ENCODE measurements at places on chromosomes 2 and 18.
A peak's percentile ranks its signal among the peaks of the same experiment; 100 is the strongest.

GRCh38 chr2:240132651-240132980, 3.5 kb downstream of the COPS9 start:
- no peak for DNase-seq

DNA sequence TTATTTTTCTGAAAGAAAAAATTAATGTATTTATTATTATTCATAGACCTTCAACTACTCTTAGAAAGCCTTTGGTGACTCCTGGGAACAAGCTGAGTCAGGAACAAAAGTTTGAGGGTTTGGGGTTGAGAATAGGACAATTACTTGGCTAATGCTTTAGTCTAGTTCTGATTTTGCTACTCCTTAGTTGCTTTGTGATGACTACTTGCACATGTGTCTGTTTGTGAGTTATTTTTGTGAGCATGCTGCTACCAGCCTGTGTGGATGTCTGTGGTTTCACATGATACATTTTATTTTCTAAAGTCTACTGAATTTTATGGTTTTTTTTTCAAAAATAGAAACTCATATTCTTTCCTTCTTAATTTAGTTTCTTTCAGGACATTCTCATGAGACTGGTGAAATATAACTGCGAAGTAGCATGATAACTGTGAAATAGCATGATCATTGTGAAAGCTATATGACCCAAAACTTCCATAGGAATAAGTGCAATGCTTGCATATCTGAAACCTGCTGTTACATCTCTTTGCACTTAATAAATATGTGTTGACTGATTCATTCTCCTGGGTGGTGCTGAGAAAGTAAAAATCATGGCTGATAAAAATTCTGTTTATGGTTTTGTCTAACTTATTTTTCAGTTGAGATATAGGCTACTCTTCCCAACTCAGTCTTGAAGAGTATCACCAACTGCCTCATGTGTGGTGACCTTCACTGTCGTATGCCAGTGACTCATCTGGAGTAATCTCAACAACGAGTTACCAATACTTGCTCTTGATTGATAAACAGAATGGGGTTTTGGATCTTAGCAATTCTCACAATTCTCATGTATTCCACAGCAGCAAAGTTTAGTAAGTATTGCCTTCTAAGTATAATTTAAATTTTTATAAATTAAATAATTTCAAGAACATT, 17.9 kb upstream of the IL18R1 start:
- DNase-seq, result no peak

DNA sequence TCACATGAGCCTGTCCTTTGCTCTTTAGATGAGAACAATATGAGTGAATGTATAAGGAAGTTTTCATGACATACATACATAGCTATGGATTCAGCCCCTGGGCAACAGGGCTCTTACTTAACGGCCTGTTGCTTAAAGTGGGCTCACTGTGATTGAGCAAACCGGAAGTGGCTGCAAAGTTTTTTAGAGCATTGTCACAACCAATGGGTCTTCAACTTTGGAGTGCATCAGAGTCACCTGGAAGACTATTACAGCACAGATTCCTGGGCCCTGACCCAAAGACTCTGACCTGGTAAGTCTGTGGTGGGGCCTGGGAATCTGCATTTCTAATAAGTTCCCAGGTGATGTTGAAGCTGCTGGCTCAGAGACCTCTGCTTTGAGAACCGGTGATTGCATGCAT, 106.3 kb upstream of the SEC11C start:
- DNase-seq, result no peak

GRCh38 chr2:213766465-213766901, 482.2 kb downstream of the SPAG16 start:
- DNase-seq, result no peak

- DNase-seq, result no peak
Measured at GRCh38 chr2:68423966-68424650, 43.0 kb downstream of the FBXO48 start.

GRCh38 chr2:160392201-160392600, 101.4 kb downstream of the RBMS1 start:
- DNase-seq, result no peak

DNA sequence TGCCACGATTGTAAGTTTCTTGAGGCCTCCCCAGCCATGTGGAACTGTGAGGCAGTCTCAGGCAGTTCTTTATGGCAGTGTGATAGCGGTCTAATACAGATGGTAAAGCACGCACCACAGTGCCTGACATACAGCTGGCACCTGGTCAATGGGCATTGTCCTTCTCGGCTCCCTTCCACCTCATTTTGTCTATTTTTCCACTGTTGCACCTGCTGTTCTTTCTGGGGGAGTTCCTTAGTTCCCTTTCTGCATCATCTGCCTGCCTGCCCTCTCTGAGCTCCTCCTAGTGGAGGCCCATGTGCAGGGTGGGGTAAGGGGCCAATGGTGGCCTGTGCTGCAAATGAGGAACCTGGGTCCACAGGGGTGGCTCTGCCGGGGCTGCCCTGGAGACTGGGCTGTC, 157.6 kb downstream of the LPIN1 start:
- DNase-seq, result no peak

- no peak for DNase-seq
Measured at GRCh38 chr2:8720741-8721140, 38.9 kb downstream of the ID2 start.

- DNase-seq, result no peak
Measured at GRCh38 chr2:174002679-174003078, 37.5 kb upstream of the SP3 start.

DNA sequence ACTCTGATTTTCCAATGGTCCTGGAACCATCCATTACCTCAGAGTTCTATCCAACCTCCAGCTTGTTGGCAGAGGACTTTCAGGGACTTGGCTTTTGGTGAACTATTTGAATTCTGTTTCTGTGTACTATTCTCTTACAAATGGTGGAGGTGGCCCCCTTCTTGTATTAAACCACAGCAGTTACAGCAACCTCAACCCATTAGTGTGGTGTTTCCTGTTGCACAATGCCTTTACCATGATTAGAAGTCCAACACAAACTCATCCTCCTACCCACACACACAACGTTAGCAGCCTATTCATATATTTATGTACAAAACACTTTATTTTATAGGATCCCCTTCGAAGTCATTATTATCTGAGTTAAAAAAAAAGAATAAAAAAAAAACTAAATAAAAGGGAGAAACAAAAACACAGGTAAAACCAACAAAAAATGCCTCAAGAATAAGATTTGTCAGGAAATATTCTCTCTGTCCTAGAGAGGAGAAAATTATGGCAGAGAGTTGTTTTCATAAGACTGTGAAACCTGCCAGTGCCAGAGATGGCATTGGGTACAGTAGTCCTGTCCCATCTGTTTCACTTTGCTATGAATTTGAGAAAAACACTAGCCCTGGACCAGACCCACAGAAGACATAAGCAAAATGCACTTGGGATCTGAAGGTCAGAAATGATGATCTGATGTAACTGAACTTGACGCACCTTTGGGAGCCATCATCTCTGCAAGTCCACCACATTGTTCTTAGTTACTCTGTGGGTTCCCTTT, 1896.0 kb upstream of the PIK3C3 start:
- no peak for DNase-seq

GRCh38 chr2:11692966-11693521, 23.0 kb upstream of the NTSR2 start:
- peak; percentile 27 for DNase-seq

GRCh38 chr18:65298422-65298821, 452.4 kb upstream of the CDH7 start:
- no peak for DNase-seq

Data from stimulated activated CD4-positive, alpha-beta T cell treated with anti-CD3 and anti-CD28 coated beads, TNF-alpha, amount 100 ng/mL, for 48 hours (primary cell).